ENCODE measurements at places on chromosomes 5 and 9. TPM values are rescaled to one million over a fixed set of nuclear protein-coding genes. Genes with fewer than 3 reads are reported as not detected.

The ADAMTS16 gene
- not detected for total RNA-seq

The TMEM232 gene
- total RNA-seq, result 0.92 TPM

The PDE6A gene
- not detected for total RNA-seq

The ADAMTS19 gene
- total RNA-seq, result not detected

The PCDHB3 gene
- not detected for total RNA-seq

The TMEM161B gene
- total RNA-seq, result 20.5 TPM

The PSAT1 gene
- 89.0 TPM for total RNA-seq

The TAS2R1 gene
- not detected for total RNA-seq

The NUDT12 gene
- 0.86 TPM for total RNA-seq

The SPINK13 gene
- total RNA-seq, result not detected

The FBXO38 gene
- total RNA-seq, result 36.7 TPM

The ARSI gene
- total RNA-seq, result not detected

GRCh38 chr5:93192683-93193082 is 388.3 kb downstream of the NR2F1-AS1 start:
- no peak for DNase-seq

GRCh38 chr9:125559194-125559593 is 147.8 kb downstream of the MAPKAP1 start:
- no peak for DNase-seq

- no peak for DNase-seq
Measured at GRCh38 chr9:79824265-79824664, 252.5 kb downstream of the TLE4 start.

DNA sequence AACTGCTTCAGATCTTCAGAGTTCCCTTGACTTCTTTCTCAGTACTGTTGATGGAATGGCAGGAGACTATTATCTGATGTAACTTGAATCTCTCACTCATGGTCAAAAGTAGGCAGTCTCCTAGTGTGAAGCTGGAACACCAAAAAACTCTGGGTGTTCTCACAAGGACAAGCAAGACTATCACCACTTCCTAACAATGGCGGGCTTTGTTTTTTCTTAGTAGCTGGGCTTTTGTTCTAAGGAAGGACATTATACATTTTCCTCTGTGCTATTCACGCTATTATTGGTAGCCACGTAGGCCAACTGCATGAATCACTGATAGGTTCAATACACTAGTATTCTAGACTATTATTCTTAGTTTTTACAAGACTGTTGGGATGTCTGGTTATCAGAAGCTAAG is 67.7 kb upstream of the ATG10 start:
- DNase-seq, result no peak

- no peak for DNase-seq
Measured at GRCh38 chr5:32949286-32949970, 238.3 kb downstream of the NPR3 start.

DNA sequence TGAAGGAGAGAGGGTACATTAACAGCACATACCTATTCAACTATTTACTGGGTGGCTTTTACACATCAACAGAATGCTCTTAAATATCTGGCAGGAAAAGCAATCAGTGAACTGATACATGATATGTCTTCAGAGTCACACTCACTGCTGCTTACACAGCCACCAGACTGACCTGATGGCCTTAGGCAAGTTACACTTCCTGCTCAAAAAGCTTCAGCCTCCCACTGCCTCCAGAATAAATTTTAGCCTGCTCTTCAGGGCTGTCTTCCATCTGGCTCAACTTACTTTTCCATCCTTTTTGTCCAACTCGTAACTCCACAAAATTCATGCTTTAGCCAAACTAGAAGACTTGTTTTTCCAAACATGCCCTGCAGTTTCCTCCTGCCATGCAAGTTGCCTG is 10.7 kb downstream of the LOX start:
- DNase-seq, result no peak

- DNase-seq, result no peak
Measured at GRCh38 chr5:55577353-55578060, 42.7 kb upstream of the PLPP1 start.

- DNase-seq, result no peak
Measured at GRCh38 chr9:8136477-8136876, 336.9 kb upstream of the DMAC1 start.

- no peak for DNase-seq
Measured at GRCh38 chr9:115058175-115058574, 59.8 kb downstream of the TNC start.

DNA sequence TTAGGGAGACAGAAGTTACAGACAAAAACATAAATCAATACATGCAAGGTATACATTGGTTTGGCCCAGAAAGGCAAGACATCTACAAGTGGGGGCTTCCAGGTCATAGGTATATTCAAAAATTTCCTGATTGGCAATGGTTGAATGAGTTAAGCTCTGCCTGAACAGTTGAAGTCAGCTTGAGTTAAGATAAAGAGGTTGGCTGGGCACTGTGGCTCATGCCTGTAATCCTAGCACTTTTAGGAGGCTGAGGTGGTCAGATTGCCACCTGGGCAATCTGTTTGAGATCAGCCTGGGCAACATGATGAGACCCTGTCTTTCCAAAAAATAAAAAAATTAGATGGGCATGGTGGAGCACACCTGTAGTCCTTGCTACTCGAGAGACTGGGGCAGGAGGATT is 16.3 kb downstream of the TMC1 start:
- DNase-seq, result no peak

- no peak for DNase-seq
Measured at GRCh38 chr5:145962001-145962400, 25.6 kb downstream of the SH3RF2 start.

DNA sequence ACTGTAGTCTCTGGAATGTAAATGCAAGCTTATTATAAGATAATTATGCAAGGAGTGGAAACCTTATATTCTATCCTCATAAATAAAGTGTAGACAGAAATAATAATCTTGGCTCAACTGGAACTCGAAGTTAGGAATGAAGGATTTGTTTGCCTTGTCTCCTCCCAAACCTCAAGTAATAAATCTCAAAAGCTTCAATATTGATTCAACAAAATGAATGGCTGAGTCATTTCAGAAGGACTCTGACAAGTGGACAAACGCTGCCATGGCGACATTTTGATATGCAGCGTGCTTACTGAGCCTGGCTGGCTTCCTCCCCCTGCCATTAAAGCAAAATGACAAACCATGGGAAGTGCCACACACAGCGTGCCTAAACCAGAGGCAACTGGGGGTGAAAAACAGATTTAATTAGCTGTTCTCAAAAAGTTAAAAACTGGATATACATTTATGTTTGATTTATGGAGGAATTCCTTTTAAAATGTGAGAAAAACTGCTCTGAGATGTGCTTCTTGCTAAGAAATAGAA is 10.5 kb upstream of the ADGRV1 start:
- DNase-seq, result no peak

DNA sequence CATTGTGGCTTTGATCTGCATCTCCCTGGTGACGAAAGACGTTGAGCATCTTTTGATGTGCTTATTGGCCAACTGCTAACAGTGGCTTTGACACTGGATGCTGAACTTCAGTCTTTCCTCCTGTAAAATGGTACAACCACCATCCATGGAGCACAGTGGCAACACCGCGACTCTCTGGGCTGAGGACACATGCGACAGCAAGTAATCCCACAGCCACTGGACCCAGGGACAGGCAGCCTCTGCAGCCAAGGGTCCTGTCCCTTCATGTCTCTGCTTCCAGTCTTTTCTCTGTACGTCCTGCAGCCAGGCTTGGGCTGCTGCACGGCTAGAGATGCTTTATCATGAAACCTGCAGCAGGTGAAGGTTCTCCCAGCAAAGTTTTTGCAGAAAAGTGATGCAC is 83.5 kb downstream of the DAP start:
- DNase-seq, result no peak

GRCh38 chr5:97192580-97193354 is 9.7 kb upstream of the RIOK2 start:
- no peak for DNase-seq

DNA sequence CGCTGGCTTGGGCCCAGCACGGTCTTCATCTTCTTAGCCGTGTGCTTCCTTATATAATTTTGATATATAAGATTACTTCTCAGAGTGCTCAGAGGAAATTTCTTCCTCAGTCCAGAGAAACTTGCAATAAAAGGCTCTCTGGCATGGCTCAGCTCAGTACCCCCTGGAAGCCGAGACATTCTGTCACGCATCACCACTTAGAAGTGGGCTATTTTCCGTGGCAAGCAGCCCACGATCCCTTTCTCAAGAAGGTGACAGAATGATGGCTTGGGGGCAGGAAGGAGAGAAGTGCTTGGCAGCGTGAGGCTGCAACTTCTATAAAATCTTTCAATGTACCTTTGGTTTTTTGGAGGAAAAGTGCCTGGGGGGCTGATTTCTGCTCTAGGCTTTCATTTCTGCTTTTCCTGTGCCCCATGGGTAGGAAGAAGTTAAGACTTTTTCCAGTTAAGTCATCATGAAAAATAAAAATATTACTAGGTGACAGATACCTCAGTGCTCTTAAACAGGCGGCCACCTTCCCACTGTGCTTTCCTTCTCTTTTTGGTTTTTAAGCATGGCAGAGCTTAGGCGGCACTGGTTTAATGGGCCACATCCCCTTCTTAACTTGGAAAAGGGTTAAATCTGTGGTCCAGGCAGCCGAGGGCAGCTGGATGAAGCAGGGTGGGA is 104.6 kb downstream of the MVB12B start:
- DNase-seq, result no peak

GRCh38 chr5:10789726-10790125 is 28.7 kb upstream of the DAP start:
- no peak for DNase-seq

- DNase-seq, result no peak
Measured at GRCh38 chr9:24044576-24044975, 218.5 kb upstream of the ELAVL2 start.

GRCh38 chr5:151758141-151758429 is 346 bp downstream of the ATOX1 start:
- DNase-seq, result no peak

DNA sequence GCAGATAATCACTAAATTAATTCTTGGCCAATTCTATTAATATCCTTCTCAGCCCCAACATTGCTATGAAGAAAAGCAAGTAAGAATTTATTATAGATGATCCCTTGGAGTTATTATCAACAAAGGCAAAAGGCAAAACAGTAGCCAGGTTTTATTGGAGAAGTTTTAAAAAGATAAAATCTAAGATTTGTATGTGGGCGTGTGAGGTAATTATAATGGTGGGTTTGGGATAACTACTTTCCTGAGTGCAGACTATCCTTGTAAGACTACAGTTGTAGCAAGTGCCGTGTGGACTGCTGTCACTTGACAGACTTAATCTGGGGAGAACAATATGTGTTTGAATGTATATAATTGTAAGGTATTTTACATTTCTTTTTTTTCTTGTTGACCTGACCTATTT is 23.2 kb downstream of the SLC31A1 start:
- DNase-seq, result no peak

GRCh38 chr9:27489087-27489876 is 34.8 kb upstream of the IFNK start:
- no peak for DNase-seq

- no peak for DNase-seq
Measured at GRCh38 chr5:31846934-31847333, 208.0 kb downstream of the PDZD2 start.

DNA sequence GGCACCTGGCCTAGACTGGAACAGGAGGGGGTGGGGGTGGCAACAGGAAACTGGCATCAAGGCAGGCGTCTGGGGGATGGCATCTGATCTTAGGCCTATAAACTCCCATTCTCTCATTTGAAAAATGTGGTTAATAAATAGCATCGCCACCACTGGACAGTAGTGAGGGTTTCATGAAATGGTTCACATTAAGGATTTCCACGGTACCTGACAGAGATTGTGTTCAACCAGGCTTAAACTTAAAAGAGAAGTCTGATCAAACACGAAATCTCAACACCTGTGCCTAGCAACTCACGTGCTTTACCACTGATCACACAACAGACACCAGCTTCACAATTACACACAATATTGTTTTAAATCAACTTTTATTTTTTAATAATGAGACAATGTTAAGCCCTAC is 3.0 kb downstream of the DENND1A start:
- no peak for DNase-seq

DNA sequence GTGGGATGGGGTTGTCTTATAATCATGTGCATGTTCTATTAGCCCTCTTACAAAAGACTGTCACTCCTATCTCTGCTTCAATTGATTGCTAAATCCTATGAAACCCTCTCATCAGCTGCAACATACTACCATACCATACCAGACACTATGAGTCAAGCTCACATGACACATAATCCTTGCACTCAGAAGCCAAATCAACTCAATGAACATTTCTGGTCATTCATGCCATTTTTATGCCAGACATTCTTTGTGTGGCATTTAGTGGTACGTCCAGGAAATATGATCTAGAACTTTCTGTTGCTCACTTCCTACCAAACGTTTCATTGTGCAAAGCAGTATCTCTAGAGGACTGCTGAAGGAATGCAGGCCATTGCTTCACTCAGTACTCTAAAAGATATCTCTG is 159.2 kb upstream of the GNA14 start:
- no peak for DNase-seq

DNA sequence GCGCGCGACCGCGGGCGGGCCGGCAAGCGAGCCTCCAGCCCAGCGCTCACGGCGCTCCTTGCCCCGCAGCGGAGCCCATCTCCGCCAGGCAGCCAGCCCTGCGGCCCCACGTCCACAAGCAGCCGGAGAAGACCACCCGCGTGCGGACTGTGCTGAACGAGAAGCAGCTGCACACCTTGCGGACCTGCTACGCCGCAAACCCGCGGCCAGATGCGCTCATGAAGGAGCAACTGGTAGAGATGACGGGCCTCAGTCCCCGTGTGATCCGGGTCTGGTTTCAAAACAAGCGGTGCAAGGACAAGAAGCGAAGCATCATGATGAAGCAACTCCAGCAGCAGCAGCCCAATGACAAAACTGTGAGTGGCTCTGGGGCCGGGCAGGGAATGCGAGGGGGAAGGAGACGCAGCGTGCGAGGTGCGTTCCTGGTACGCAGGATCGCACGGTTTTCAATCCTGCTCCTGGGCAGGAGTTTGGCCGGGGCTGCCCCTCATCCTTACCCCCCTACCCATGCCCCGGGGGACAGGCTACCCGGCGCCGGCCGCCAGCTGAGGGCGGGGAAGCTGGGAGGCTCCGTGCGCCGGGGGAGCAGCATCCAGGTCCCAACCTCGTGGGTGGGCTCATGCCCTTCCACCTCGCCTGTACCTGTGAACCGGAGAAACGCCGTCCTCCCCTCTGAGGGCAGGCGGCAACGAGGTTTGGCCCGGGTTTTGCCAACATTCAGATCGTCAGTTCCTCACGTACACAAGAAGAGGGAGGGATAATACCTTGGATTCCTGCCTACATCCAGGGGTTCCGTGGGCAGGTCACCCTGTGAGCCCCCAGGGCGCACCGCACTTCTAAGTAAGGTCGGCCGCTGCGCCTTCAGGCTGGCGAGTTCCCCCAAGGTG is 6.6 kb downstream of the ISL1 start:
- DNase-seq, result no peak

- DNase-seq, result no peak
Measured at GRCh38 chr5:98543490-98543889, 230.0 kb upstream of the RGMB start.

DNA sequence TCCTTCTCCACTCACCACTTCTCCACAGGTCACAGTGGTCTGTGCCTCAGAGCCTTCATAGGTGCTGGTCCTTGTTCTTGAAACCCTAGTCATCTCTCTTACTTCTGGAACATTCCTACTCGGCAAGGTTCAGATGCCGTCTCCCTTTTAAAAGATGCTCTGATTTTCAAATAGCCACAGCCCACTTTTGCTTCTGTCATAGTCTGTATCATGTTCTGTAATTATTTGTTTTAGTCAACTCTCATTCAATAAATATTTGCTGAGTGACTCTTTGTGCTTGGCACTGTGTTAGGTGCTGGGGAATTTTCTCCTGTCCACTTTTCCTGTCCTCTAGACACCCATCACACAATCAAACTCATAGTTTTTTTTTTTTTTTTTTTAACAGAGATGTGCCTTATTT is 181.3 kb upstream of the IL12B start:
- no peak for DNase-seq
